ENCODE measurements at places on chromosomes 12 and 14.

- DNase-seq: no peak
These were observed 36.5 kb downstream of the WBP11 start for GRCh38 chr12:14766649-14767215.

DNA sequence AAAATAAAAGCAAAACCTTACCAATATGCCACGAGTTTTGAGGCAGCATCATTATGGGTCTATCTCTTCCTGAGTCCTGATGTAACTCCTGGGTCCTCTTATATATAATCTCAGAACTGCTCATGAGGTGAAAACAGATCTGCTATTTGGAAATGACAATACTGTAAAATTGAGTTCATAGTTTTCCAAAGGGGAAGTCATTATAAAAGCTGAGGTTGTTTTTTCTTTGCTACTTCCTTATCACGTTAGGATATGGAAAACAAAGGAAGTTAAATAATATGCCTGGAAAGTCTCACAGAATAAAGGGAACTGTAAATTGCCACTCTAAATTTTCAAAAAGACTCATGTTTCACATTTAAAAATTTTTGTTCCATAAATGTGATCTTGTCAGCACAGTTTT lies at the start of gene CD163L1:
Gene CD163L1 (minus strand): TSS at position 78 of the 400 bp plus-strand sequence. CDS start 26 bp downstream, at position 52.
- no peak for DNase-seq

DNA sequence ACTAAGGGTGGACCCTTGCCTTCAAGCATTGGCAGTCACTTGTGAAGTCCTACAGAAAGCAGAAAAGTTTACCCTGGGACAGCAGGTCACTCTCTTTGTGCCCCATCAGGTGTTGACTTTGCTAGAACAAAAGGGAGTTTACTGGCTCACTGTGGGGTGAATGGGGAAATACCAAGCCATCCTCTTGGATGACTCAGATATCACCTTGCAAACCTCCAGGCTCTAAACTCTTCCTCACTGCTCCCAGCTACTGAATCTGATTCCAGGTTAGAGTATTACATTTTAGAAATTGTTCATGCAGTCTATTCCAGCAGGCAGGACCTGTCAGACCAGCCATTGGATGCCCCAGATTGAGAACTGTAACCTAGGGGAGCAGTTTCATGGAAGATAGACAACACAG lies 7.3 kb upstream of the EDDM3B start:
- DNase-seq: no peak

- DNase-seq: no peak
These were observed 48.4 kb downstream of the MYRFL start for GRCh38 chr12:69873429-69873828.

DNA sequence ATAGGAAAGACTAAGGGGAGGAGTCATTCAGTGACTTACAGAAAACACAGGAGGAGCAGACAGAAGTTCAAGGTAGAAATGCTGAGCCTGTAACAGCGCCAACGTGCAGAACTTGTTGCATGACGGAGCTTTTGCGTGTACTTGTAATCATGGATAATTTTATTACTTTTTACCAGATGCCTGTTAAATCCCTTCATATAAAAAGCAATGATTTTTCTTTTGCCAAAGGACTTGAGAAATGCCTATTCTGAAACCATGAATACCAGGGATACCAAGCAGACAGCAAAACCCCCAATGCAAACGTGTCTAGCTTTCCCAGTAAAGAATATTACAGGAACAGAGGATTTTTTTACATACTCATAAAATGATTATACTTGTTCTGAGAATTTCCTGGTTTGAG lies 163.6 kb upstream of the GSC start:
- DNase-seq: no peak

- no peak for DNase-seq
These were observed 134.8 kb downstream of the CCDC59 start for GRCh38 chr12:82223426-82223825.

DNA sequence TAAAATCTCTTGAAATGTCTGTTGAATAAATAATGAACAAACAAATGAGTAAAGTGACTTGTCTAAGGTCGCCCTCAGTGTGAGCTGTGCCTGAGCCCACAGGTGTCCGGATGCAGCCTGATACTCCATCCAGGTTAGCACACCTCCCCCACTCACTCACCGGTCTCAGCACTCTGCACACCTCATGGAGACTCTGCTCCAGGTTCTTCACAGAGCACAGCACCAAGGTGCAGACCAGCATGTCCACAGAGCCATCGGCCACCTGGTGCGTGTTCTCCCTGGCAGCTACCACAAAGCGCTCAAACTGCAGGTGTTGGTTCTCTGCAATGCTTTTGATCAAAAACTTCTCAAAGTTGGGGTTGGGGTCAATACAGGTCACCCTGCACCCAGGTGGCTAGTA lies 4.1 kb upstream of the KRT7 start:
- DNase-seq: no peak

GRCh38 chr12:71142016-71142415 lies 15.8 kb downstream of the TSPAN8 start:
- DNase-seq: no peak

GRCh38 chr14:94345344-94346064 lies 22.4 kb upstream of the SERPINA6 start:
- DNase-seq: no peak

GRCh38 chr12:26937443-26937862 lies 328 bp downstream of the INTS13 start:
- no peak for DNase-seq

GRCh38 chr12:98669751-98670150 lies 24.7 kb downstream of the APAF1 start:
- DNase-seq: no peak

- DNase-seq: no peak
These were observed 1.6 kb upstream of the TMEM30B start for GRCh38 chr14:61282746-61283145.

DNA sequence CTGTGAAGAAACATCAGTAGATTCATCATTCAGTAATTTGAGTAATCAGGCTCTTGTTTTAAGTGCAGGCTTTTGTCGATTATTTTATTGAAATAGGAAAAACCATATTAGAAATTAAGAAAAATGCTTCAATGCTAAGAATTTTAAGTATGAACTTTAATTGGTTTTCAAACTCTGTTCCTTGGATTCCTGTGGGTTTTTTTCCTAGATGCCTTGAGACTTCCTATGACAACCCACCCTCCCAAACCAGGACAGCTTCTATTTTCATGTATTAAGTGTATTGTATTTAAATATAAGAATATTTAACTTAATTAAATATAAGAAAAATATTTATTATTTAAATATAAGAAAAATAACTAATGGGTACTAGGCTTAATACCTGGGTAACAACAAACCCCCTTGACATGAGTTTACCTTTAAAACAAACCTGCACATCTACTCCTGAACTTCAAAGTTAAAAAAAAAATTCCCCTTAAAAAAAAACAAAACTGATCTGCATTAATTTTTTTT lies 3.0 kb downstream of the ARHGAP5 start:
- DNase-seq: no peak

DNA sequence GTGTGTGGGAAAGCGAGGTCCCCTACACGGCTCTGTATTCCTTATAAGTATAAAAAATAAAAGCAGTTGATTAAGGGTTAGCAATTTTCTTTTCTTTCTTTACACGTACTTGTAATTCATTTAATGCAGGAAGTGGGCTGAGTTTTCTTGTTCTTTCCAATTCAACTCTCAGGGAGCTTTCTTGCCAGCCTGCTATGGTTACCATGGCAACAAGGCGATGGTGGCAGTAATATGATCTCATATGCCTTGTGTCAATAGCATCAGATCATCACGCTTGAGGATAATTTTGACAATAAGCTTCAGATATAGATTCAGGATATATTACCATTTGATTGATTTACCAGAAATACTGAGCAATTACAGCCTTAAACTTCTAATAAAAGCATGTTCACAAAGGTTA lies 466.5 kb downstream of the APAF1 start:
- no peak for DNase-seq

- no peak for DNase-seq
These were observed 383.4 kb downstream of the VRK1 start for GRCh38 chr14:97180304-97181200.

DNA sequence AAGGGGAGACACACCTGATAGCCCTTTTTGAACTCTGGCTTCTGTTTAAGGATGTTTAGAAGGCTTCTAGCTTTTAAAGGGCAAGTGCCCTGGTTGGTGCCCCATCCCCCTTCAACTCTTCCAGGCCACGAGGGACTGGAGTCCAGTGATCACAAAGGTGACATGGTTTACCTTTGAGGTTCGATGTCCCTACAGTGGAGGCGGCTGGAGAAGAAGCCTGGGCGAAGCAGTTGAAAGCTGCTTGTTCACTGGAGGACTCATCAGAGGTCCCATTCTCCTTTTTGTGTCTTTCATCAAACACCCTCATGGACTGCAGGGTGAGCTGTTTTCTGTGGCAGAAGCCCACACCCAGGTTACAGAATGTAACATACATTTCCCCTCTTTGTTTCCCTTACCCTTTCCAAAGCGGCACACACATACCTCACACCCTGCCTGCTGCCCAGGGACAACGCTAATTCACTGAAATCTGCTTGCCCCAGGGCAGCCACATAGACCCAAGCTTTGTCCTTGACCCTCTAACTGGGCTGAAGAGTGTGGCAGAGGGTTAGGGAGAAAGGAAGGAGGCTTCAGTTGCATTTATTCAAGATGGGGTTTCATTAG lies 7.7 kb downstream of the TBX3 start:
- peak; percentile 41 for DNase-seq

GRCh38 chr12:4717806-4718205 lies 2.4 kb upstream of the GALNT8 start:
- DNase-seq: no peak

GRCh38 chr12:15393995-15394394 lies 71.7 kb downstream of the PTPRO start:
- DNase-seq: no peak

GRCh38 chr14:102280376-102280962 lies 24.5 kb downstream of the MOK start:
- no peak for DNase-seq

GRCh38 chr14:96756745-96757144 lies 40.4 kb upstream of the VRK1 start:
- DNase-seq: no peak

GRCh38 chr12:113770389-113770865 lies 195.7 kb downstream of the RBM19 start:
- no peak for DNase-seq

GRCh38 chr12:131990066-131990979 lies 40.6 kb downstream of the EP400 start:
- peak; percentile 76 for DNase-seq

- no peak for DNase-seq
These were observed 44.6 kb upstream of the VSX2 start for GRCh38 chr14:74194506-74195274.

- DNase-seq: peak; percentile 95
These were observed 1392.4 kb upstream of the TMEM132C start for GRCh38 chr12:126874427-126875026.

- DNase-seq: peak; percentile 23
These were observed 7.7 kb downstream of the KRT83 start for GRCh38 chr12:52313461-52313860.

GRCh38 chr12:100404769-100405407 lies 48.0 kb downstream of the SLC17A8 start:
- DNase-seq: peak; percentile 93

GRCh38 chr14:101893759-101894158 lies 70.6 kb upstream of the DYNC1H1 start:
- DNase-seq: no peak

DNA sequence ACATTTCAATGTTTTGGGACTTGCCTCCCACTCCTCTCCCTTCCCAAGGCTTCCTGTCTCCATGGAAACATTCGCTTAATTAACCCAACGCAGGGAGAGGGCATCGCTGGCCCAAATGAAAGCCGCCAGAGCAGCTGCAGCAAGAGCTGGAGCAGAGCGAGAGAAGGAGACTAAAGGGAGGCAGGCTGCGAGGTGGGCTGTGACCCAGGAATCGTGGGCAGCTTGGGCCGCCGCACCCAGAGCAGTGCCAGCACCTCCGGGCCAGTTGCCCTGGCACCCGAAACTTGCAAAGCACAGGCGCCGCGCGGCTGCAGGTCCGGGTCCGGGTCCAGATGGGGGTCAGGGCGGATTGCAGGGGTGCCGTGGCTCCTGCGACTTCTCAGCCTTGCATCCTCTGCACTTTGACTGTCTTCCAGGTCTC lies 43.5 kb upstream of the PTPRQ start:
- DNase-seq: peak; percentile 64

DNA sequence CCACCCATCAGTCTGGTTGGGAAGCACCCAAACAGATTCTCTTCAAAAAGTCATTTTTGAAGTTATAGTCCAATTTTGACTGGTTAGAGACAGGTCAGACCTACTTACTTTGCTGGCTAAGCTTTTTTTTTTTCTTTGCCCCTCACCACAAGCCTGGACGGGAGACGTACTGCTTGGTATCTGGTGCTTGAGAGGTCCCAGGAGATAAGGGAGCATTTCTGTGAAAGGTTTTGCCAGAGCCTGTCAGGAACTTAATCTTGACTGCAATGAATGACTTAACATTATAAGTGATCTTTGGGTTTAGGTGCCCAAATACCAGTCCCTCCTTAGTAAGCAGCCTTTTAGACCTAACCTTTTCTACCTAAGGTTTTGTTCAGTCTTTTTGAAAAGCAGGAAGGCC lies 6.3 kb downstream of the MTHFD1 start:
- no peak for DNase-seq

DNA sequence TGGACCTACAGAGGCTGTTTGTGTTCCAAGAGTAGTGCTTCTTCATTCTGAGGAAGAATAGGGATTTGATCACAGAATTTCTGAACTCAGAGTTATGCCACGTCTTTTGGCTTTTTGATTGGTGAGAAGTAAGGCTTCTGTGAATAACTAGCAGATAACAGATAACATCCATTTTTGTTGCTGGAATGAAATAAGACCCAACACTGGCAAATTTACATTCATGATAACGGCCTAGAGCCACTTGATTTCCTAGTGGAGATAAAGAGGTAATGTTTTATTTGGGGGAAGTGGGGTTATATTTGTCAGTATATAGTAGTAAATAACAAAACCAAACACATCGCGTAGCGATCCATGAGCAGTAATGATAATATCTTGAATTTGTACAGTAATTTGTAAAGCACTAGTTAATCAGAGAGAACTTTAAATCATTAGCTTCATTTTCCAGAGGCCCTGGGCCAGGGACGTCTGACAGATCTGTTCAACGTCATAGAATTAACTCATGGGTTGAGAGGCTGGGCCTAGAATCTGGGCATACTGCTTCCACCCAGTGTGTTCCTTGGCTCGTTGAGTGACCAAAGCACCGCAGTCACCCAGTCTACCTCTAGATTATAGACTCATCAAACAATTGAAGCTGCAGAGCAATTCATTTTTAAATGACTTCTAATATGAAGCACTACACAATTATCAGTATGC lies 79.6 kb downstream of the HMGA2 start:
- DNase-seq: no peak

DNA sequence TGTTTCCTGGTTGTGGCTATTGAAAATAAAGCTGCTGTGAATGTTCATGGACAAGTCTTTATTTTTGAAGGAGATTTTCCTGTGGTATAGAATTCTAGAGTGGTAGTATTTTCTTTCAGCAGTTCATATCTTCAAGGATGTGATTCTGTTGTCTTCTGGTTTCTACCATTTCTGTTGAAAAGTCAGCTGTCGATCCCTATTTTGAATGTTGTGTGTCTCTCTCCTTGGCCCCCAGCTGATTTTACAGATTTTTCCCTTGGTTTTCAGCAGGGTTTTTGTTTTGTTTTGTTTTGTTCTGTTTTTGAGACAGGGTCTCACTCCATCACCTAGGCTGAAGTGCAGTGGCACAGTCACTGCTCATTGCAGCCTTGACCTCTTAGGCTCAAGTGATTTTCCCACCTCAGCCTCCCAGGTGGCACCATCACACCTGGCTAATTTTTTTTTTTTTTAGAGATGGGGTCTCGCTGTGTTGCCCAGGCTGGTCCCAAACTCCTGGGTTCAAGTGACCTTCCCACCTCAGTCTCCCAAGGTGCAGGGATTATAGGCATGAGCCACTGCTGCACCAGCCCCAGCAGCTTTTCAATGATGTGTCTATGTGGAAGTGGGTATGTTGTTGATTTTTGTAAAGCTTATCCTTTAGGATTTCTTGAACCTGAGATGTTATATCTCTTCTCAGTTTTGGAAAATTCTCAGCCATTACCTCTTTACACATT lies 28.1 kb downstream of the CFAP251 start:
- no peak for DNase-seq

All from H9 (cell line).